T-helper 1 cell (primary cell): ENCODE measurements at places on chromosomes 7 and 10.

GRCh38 chr10:62451611-62451975, 77.4 kb downstream of the ZNF365 start:
- DNase-seq, result no peak

- no peak for DNase-seq
These were observed 367.6 kb downstream of the NXPH1 start for GRCh38 chr7:8800986-8801385.

GRCh38 chr7:16299853-16300252, 121.5 kb downstream of the CRPPA start:
- no peak for DNase-seq

DNA sequence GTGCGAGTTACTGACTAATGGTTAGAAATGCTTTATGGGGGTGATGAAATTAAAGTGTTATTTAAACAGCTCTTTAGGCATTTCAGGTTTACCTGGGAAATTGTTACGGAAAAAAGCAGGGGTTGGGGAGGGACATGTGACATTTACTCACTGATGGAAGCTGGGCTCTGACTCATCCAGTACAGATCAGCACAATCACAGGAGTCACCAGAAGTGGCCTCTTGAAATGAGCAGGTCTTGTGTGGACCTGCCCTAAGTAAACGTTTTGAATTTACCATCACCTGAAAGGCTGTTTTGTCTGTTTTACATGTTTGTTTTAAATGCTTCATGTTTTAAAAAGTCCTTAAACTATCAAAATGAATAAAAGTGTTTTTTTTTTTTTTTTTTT, 2.3 kb downstream of the GLRX3 start:
- DNase-seq, result peak; percentile 34

GRCh38 chr7:111274857-111275256, 183.9 kb downstream of the LRRN3 start:
- no peak for DNase-seq

DNA sequence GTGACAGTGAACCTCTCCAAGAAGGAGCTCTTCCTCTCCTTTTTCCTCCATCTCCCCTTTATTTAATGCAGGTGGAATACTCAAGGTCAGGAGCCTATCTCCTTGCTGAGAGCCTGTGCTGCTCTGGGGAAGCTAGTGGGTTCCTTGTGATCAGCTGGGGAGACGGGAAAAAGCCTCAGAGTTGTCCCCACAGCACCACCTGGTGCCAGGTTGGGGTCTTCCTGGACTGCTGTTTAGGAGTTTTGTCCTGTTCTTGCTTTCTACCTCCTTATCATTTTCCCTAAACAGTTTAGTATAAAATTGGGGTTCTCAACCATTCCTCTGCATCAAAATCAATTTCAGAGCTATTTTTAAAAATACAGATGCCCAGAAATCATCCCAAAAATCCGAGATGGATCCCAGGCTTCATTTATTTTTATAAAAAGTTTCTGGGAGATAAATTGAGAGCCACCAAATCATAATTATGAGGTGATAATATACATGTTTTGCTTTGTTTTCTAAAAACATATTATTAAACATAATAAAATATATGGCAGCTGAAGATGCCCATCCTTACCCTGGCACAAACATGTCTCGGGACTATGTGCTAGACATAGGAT, 44.3 kb downstream of the MACC1 start:
- no peak for DNase-seq

GRCh38 chr10:60246382-60246781, 143.3 kb downstream of the ANK3 start:
- no peak for DNase-seq

DNA sequence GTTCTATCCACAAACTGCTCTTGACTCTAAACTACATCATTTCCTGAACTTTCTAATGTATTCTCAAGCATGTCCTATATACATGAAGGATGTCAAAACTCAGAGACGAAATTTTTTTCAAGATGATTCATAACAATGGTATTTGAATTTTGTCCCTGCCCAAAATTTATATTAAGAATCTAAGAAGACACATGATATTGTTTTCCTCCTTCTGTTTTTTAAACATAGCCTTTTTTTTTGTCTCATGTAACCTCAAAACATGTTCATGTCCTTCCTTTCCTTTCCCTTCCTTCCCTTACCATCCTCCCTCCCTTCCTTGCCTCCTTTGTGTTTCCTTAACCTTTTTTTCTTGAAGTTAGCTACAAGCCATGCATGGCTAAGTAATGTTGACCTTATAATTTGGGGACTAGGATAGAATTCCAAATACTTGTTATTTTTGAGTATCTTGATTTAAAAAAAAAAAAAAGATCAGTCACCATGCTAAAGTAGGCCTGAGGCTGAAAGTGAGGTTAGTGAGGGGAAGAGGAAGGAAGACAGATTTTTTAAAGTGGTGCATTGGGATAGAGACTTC, 163.0 kb downstream of the SUGCT start:
- no peak for DNase-seq

GRCh38 chr10:22321156-22321923, 441 bp downstream of the BMI1 start:
- DNase-seq, result peak; percentile 28

DNA sequence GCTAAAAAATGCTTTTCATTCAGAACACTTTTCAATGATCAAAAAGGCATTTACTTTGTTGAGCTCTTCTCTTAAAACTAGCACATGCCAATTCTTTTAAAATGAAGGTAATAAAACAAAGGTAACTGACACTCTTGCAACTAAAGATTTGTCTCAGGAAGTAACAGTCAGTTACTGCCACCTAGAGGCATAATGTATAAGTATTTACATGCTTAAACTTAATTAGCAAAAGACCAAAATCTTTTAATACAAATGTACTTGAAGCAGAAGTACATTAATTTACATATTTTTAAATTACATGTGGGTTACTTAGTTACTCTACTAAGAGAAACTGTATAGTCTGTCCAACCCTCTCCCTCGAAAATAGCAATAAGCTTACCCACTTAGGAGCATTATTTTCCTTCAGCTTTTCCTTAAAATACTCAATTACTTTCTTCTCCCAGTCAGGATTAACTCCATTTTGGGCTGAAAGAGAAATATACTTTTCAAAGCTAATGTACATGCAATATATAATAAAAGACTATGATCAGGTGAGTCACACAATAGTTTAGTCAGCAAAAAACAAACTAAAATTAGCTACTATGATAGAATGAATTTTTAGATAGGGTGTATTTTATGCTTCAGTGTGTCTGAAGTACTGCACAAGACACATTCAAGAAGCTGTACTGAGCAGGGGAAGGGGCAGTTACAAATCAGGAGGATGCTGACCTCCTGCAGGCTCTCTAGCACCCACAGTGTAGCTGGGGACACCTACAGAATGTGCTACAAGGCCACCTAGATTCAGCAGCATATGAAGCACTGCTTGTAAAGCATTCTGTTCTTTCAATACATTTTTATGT, 13.0 kb downstream of the MCMBP start:
- no peak for DNase-seq

- no peak for DNase-seq
These were observed 41.4 kb upstream of the PNLIPRP3 start for GRCh38 chr10:116385994-116386809.

GRCh38 chr10:117409549-117410305, 34.5 kb upstream of the PDZD8 start:
- DNase-seq, result no peak

DNA sequence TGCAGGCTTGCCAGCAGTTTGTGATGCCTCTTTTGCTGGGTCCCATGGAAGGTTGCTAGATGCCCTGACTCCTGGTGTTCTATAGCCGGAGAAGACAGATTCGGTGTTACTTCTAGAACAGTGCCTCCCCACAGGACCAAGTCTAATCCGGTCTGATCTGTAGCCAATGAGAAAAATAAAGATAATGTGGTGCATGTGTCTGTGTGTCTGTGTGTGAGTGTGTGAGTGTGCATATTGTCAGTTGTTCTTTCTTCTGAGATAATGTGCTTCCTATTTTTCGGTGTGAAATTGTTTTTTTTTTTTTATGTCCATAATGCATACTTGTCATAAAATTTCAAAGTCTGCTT, 29.7 kb upstream of the ZNRF2 start:
- DNase-seq, result no peak

- no peak for DNase-seq
These were observed 10.1 kb upstream of the RHOBTB1 start for GRCh38 chr10:60954035-60954434.

DNA sequence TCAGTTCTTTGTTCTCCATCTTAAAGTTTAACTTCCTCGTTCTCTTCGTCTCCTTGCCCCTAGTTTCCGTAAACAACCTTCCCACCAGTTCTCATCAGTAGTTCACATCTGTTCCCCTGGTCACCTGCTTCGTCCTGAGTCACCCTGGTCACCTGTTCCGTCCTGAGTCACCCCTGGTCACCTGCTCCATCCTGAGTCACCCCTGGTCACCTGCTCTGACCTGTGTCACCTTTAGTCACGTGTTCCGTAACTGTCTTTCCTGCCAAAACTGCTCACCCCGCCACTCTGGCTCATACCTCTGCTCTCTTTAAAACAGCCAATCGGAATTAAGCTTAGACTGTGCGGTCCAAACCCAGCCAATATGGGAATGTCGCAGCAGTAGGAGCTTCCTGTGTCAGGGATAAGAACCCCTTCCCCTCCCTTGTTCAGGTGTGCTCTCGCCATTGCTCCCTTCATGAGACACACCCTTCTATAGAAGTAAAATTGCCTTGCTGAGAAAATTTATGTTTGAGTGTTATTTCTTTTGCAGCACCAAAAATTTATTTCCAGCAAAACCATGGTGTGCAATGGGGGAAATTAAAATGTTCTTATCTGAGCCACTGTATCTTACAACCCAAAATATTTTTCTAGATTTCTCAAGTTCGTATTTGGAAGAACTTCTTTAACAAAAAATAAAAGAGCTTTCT, 112.2 kb downstream of the VIM start:
- DNase-seq, result no peak

DNA sequence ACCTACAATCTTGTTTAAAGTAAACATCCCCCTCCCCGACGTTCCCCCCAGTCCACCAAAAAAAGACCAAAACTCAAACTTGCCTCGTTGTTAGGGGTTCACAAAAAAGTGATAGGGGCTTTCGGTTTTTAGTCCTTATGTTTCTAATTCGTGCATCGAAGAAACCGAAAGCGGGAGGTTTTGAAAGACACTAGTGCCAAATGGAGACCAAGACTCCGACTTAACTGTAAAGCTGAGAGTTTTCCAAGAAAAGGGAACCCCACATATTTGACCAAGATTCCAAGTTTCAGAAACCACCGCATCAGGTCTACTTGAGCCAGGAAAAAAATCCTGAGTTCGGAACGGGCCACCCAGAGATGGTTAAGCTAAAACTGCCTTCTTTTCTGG, 534 bp downstream of the PSMA2 start:
- no peak for DNase-seq

GRCh38 chr10:125144693-125145623, 15.4 kb downstream of the CTBP2 start:
- DNase-seq, result no peak

GRCh38 chr7:90715067-90715466, 118.9 kb downstream of the CDK14 start:
- DNase-seq, result no peak

- DNase-seq, result no peak
These were observed 251.8 kb downstream of the CRPPA start for GRCh38 chr7:16169537-16169936.

DNA sequence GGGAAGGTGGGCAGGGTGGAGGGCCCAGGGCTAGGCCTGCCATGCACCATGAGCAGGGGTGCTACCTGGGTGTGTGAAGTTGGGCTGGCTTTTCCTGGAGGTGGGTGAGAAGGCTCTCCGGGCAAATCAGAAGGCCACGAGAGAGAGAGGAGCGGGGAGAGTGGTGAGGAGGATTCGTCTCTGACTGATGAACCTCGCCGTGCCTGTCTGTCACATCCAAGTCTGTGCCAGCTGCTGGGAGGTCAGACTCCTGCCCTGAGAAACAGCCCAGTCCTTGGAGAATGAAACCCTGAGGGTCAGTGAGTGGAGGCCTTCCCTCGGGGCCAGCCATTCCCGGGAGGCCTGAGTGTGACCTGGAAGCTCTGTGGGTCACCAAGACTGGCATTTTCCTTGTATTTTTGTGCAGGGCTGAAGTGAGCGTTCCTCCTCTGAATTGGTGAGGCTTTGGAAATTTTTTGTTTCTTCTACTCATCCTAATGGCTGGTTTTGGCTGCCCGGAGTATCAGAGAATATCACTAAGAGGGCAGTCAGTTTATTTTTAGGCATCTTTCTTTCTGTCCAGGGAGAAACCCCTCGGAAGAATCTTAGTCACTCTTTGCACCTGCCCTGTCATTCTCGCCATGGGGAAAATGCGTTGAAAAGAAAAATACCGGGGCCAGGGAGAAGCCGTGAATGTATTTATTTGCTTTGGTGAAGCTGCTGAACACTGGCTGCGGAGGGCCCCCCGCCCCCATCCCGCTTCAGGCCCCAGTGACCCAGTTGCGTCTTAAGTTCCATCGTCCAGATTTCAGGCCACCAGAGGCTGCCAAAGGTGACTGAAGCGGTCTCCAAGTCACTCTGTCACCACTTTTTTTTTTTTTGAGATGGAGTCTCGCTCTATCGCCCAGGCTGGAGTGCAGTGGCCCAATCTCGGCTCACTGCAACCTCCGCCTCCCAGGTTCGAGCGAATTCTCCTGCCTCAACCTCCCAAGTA, 6.5 kb upstream of the AP5Z1 start:
- no peak for DNase-seq

DNA sequence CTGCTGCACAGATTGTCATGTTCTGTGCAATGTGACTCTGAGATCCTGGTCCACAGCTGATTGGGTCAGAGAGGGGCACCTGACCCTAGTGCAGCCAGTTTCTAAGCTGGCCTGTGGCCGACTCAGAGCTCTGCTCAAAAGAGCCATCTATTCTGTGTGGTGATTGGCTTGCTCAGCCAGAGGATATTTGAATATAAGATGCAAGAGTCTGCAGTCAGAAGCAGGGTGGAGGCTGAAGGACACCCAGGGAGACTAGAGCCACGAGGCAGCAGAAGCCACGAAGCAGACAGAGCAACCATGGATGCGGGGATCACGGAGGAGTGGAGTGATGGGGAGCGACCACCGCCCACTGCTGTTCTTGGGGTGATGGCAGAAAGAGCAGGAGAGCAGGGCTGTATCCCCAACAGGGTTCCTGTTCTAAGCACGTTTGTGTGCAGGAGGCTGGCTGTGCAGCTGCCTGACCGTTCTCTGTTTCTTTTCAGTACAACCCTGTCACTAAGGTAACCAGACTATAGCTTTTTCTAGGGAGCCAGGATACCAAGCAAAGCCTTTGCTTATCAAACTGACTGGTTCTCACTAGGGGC, 19.5 kb upstream of the RHEB start:
- no peak for DNase-seq

DNA sequence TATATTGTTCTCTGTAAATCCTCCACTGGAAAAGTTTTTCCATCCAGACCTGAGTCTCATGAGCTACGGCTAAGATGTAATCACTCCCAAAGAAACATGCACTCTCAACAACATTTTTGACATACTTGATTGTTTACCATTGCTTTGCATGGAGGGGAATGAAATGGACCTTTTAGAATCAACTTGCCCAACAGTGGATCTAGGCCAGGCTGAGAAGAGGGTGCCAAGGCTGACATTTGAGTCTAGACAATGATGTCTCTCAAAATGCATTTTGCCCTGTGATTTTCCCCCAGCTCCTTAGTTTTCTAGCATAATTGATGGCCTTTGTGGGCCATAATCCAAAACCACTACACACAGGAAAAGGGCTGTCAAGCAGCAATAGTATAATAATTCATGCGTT, 297.9 kb upstream of the KLF6 start:
- DNase-seq, result no peak
